RWPE1 (cell line): ENCODE measurements at places on chromosomes 7 and 10.

GRCh38 chr7:36653008-36653662 lies 71.2 kb downstream of the AOAH start:
- DNase-seq = no peak

- no peak for DNase-seq
Measured at GRCh38 chr7:151861881-151862280, 15.0 kb downstream of the PRKAG2 start.

DNA sequence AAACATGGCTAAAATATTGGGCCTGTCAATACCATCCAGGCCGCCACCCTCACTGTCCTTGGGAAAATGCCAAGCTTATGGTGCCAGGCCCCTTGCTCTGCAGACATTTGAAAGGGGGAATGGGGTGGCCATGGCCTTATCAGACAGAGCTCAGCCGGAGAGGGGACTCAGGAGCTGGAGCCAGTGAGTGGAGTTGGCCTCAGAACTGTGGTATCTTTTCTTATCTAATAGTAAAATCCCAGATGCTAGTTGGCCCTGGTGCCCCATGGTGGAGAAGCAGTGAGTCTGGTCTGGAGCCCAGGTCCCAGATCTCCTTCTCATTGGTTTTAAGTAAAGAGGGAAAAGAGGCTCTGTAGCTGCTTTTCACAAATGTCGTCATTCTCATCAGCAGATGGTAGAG lies 49.6 kb upstream of the SORCS3 start:
- no peak for DNase-seq

- DNase-seq = no peak
Measured at GRCh38 chr10:6624392-6624791, 44.3 kb upstream of the PRKCQ start.

GRCh38 chr7:105202616-105203015 lies 186.1 kb downstream of the SRPK2 start:
- DNase-seq = no peak

GRCh38 chr10:76082232-76082631 lies 650.8 kb downstream of the LRMDA start:
- no peak for DNase-seq

- no peak for DNase-seq
Measured at GRCh38 chr10:124652200-124652599, 92.0 kb downstream of the FAM53B start.

DNA sequence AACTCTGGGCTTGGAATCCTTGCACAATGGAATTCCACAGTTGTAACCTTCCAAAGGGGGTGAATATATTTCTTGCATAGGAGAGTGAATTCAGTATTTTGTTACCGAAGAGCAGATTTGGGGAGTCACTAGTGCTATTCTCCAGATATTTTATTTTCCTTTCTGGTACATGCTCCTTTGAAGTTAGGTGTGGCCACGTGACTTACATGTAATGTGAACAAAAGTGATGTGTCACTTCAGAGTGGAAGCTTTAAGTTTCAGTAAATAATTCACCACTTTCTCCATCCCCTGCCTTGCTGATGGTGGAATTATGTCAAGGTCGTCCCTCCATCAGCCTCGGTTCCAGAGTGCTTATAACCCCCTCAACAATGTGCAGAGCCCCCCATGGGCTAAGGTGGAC lies 25.3 kb downstream of the ASNS start:
- no peak for DNase-seq

DNA sequence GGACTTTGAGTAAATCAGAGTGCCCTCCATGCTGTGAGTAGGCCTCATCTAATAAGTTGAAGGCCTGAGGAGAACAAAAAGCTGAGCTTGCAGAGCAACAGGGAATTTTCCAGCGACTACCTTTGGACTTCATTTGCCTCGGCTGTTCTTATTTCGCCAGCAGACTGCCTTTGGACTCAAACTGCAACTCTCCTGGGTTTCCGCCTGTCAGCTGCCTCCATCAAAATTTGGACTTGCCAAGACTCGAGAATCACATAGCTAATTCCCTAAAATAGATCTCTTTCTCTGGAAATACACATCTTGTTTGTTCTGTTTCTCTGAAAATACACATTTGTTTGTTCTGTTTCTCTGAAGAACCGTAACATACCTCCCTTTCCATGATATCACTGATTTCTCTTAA lies 93.8 kb downstream of the ITGB8 start:
- no peak for DNase-seq

GRCh38 chr10:85565381-85565780 lies 801.2 kb downstream of the GRID1 start:
- DNase-seq = no peak

GRCh38 chr10:32346134-32346550 lies 816 bp downstream of the EPC1 start:
- peak; percentile 94 for DNase-seq

DNA sequence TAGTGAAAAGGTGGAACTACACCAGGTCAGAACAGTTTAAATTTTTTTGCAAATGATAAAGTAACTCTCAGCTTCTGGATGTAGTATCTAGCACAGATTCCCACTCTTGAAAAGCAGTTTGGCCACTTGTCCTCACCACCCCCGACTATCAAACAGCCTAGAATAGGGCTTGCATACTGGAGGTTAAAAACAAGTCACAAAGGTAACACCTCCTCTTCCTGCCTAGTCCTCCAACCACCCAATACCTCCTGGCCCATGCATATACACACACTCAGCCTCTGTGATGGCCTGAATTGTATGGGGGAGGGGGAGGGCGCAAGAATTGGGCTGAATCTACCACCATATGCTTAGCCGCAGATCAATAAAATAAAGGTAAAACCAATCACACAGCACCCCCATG lies 5.7 kb downstream of the SKAP2 start:
- no peak for DNase-seq

DNA sequence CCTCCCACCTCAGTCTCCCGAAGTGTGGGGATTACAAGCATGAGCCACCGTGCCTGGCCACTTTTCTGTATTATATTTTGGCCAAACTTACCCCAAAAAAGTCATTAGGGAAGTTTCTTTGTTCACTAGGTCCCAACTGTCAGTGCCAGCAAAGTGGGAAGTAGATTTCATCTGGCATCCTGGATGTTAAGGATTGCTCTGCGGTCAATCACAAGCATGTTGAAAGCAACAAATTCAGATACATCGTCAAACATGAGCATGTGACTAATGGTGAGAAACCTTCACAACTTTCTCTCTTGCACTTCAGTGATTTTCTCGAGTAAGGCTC lies 14.3 kb upstream of the LRRC17 start:
- DNase-seq = no peak
